ENCODE measurements at places on chromosomes 3 and 15. TPM values are rescaled to one million over a fixed set of nuclear protein-coding genes. Genes with fewer than 3 reads are reported as not detected.

Gene LINGO1
- 0.22 TPM for total RNA-seq

Gene CAV3
- not detected for total RNA-seq

Gene DIPK2A
- total RNA-seq = 21.6 TPM

Gene SPINK8
- total RNA-seq = not detected

Gene SLC12A8
- under 0.01 TPM for total RNA-seq

Gene CCDC54
- total RNA-seq = not detected

Gene PIGBOS1
- 7.7 TPM for total RNA-seq

Gene DUOXA1
- total RNA-seq = not detected

Gene PXYLP1
- total RNA-seq = 0.40 TPM

Gene GHRL
- 0.40 TPM for total RNA-seq

Gene IL5RA
- total RNA-seq = not detected

Gene NUP210
- total RNA-seq = 0.20 TPM

Gene CHRNA3
- total RNA-seq = not detected

Gene METTL6
- total RNA-seq = 20.6 TPM

Gene ROPN1
- total RNA-seq = not detected

Gene CCDC9B
- 8.9 TPM for total RNA-seq

Gene CP
- 0.60 TPM for total RNA-seq

Gene SMCO1
- total RNA-seq = not detected

Gene KCNH8
- total RNA-seq = not detected

Gene DISP2
- total RNA-seq = under 0.01 TPM

Gene DCBLD2
- total RNA-seq = 16.5 TPM

Gene SAMMSON
- total RNA-seq = not detected

Gene SAMD7
- not detected for total RNA-seq

Gene PLOD2
- 121 TPM for total RNA-seq

All from lung microvascular endothelial cell (primary cell).